ENCODE measurements at places on chromosomes 12 and 14.

GRCh38 chr14:68442828-68443629 is 349.8 kb downstream of the ZFP36L1 start:
- DNase-seq, result no peak

GRCh38 chr14:21498540-21499526 is 12.3 kb downstream of the METTL3 start:
- peak; percentile 27 for DNase-seq

DNA sequence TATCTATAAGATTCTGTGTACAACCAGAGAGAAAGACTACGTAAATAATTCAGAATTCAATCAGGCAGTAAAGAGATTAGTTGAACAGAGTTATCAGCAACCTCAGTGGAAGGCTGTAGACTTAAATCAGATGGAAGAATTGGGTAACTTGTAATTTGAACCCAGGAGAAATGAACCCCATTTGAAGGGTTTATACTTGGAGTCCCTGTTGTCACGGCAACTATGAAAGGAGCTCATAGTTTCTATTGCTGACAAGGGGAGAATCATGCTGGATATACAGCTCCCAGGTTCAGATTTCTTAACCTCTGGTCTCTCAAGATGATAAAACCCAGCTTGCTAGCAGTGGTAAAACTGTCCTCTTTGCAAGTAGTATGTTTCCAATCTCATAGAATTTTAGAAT is 54.4 kb upstream of the BMP4 start:
- DNase-seq, result no peak

GRCh38 chr12:102503056-102503681 is 22.8 kb upstream of the IGF1 start:
- no peak for DNase-seq

- no peak for DNase-seq
Observed at GRCh38 chr12:120263748-120264085, 1.8 kb downstream of the PXN start.

GRCh38 chr12:2429032-2429431 is 365.7 kb upstream of the FKBP4 start:
- DNase-seq, result no peak

GRCh38 chr12:132021031-132021871 is 71.5 kb downstream of the EP400 start:
- DNase-seq, result no peak

DNA sequence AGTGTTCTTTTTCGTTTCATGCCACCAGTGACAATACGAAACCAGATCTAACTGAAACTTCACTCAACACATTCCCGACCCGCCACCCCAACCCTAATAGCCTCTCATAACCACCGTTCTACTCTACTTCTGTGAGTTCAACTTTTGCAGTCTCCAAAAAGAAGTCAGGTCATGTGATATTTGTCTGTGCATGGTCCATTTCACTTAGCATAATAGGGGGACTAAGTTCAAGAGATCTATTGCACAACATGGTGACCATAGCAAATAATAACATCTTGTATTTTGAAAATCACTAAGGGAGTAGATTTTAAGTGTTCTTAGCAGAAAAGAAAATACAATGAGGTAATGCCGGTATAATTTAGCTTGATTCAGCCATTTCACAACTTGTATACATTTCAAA is 376.4 kb downstream of the DIO2 start:
- no peak for DNase-seq

- no peak for DNase-seq
Observed at GRCh38 chr14:20905676-20906075, 14.5 kb downstream of the RNASE3 start.

GRCh38 chr14:62957562-62957961 is 87.7 kb downstream of the KCNH5 start:
- no peak for DNase-seq

GRCh38 chr12:108587826-108588225 is 10.1 kb downstream of the TMEM119 start:
- DNase-seq, result no peak

DNA sequence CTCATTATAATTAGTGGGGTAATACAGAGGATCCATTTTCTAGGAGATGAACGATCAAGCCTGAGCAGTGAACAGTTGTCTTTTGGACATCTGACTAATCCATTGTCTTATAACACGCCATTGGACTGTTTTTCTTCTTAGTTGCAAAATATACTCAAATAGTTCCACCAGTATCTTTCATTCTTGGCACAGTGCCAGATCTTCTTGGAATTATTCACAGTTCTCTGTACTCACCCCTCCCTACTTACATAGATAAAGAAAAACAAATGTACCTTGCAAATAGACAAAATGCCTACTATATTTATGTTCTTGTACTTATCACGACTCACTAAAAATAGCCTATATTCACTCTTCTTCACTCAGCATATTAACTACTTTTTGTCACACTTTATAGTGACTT is 3.8 kb downstream of the CBLN3 start:
- no peak for DNase-seq

GRCh38 chr12:12210983-12211382 is 55.9 kb downstream of the LRP6 start:
- peak; percentile 24 for DNase-seq

DNA sequence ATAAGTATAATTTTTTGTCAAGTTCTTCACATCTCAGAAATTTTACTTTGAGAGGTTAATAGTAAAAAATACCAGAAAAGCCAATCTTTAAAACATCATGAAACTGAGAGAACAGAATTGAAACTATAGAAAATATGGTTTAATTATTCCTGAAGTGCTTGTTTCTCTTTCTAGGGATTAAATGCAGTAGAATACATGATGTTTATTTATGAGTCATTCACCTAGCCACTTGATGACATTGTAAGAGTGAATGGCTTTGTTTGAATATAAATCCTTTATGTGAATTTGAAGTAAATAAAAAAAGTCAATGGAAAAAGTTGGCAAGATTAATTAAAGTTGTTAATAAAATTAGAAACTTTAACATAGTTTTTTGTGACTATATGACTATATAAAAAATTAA is 48.4 kb downstream of the KTN1 start:
- DNase-seq, result no peak

DNA sequence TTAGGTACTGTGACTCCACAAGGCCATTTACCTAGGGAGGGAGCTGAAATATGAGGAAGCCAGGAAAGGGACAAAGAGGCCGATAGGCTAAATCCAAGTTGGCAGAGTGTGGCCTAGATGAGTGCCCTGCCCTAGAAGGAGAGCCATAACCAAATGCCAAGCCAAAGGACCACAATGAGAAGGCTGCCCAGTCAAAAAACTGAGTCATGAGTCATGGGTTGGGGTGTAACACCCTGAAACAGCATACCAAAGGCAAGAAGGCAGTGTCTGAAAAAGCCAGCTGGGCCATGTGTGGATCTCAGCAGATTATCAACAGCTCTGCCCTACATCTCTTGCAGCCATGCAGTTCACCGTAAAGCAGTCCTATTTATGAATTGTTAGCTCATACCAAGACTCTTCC is 171.7 kb downstream of the PHLDA1 start:
- no peak for DNase-seq

DNA sequence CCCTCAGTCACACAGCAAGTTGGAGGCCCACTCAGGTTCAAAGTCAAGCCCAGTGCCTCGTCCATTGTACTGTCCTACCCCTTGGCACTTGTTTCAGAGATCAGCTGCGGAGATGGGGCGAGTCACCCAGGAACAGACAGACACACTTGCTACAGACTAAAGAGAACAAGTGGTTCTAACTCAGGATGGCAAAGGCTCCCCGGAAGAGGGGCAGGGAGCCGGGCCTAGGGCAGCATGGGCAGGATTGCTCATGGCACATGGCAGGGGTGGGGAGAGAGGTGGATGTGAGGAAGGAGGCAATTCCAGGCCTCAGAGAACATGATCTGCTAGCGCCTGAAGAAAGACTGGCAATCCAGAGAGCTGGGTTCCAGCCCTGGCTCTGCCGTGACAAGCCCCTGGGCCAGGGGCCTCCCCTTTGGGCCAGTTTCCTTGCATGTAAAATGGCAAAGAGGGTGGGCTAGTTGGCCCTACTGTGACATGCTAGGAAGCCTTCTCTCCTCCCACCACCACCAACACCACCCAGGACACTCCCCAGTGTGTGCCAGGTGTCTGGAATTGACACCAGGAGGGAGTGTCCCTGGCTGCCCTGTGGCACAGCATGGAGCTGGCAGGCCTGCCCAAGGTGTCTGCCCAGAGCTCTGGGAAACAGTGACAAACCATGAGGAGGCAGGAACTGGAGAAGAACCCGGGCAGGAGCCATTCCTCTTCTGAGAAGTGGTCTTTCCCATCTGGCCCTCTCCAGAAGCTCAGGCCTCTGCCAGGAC is 24.0 kb upstream of the IRF2BPL start:
- no peak for DNase-seq

Data from activated T-cell treated with anti-CD3 and anti-CD28 coated beads, Interleukin-2, amount 50 U/mL, for 72 hours (primary cell).